ENCODE measurements at places on chromosomes 3 and 15.

DNA sequence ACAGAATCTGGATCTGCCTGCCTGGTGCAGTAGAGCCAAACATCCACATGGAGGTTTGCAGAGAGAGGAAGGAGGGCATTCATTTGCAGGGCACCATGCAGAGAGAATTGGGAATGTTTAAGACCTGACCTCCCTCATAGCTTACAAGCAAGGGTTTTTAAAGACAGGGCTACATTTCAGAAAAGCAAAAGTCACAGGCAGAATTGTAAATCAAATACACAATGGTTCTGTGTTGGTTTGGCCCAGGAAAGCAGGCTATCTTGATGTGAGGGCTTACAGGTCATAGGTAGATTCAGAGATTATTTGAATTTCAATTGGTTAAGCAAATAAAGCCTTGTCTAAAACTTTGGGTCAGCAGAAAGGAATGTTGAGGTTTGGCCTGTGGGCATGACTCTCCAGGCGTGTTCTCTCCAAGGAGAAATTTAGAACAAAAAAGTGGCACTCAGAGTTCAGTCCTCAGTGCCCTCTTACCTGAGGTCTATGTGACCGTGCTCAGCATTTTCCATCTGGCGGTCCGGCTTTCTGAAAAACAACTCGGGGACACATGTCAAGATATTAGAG lies 91.5 kb downstream of the CD47 start:
- no peak for DNase-seq

DNA sequence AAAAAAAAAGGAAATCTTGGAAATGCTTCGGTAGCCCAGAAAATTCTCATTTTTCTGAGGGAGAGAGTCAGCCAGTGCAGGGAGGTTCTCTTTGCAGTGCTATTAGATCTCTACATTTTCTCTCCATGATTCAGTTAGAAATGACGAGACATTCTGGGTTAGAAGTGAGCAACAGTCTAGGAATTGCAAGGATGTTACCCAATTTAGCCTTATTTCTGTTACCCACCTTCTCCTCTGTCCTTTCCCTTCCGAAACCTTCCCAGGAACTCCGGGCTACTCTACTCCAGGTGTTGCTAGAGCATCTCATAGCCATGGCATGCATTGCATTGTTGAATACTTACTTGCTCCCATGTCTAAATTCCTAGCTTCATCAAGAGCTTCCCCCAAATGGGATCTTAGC lies 106.8 kb downstream of the EDEM1 start:
- DNase-seq: no peak

DNA sequence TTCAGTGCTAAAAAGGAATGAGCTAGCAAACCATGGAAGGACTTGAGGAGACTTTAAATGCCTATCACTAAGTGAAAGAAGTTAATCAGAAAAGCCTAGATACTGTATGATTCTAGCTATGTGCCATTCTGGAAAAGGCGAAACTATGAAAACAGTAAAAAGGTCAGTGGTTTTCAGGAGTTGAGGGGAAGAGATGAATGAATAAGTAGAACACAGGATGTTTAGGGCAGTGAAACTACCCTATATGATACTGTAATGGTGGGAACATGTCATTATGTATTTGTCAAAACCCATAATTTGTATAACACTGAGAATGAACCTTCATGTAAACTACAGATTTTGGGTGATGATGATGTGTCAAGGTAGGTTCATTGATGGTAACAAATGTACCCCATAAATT lies 9.6 kb upstream of the CD276 start:
- no peak for DNase-seq

- DNase-seq: no peak
These were observed 180.2 kb downstream of the VPS13C start for GRCh38 chr15:61880084-61880483.

DNA sequence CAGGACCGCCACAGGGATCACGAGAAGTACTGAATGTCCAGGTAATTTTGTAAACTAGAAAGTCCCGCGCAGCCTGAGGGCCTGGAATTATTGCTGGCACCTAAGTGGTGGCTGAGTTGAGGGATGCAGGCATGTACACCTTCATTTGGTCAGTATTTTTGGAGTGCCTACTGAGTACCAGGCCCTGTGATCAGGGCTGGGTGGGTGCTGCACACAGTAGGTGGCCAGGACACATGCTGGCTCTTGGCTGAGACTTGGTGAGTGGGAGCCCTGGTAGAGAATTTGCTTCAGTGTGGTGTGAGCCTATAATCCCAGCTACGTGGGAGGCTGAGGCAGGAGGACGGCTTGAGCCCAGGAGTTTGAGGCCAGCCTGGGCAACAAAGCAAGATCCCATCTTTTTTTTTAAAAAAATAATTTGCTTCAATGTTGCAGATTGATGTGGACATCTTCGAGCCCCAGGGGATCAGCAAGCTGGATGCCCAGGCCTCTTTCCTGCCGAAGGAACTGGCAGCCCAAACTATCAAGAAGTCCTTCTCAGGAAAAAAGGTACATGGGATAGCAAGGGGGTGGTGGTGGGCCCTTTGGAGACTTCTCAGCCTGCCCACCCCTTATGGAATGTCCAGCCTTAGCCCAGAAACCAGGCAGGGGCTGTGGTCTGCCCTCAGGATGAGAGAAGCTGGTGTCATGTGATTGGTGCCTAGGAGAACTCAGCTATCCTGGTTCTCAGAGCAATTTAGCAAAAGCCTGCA lies 2.6 kb downstream of the ITIH1 start:
- no peak for DNase-seq

DNA sequence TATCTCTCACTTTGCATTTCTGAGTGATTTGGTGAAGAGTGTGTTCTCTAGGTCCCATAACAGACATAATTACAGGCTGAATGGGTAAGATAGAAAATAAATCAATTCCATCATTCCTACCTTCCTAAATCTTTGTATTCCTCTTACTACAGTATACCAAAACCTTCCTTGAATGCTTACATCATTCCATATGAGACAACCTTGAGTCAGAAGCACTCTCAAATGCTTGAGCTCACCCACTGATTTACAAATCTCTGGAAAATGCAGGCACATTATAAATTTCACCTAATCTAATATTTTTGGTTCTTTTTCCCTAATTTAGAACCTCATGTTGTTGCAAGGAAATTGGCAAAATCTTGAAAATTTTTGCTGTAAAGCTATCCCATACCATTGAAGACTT lies 239.1 kb downstream of the CBLB start:
- DNase-seq: no peak

DNA sequence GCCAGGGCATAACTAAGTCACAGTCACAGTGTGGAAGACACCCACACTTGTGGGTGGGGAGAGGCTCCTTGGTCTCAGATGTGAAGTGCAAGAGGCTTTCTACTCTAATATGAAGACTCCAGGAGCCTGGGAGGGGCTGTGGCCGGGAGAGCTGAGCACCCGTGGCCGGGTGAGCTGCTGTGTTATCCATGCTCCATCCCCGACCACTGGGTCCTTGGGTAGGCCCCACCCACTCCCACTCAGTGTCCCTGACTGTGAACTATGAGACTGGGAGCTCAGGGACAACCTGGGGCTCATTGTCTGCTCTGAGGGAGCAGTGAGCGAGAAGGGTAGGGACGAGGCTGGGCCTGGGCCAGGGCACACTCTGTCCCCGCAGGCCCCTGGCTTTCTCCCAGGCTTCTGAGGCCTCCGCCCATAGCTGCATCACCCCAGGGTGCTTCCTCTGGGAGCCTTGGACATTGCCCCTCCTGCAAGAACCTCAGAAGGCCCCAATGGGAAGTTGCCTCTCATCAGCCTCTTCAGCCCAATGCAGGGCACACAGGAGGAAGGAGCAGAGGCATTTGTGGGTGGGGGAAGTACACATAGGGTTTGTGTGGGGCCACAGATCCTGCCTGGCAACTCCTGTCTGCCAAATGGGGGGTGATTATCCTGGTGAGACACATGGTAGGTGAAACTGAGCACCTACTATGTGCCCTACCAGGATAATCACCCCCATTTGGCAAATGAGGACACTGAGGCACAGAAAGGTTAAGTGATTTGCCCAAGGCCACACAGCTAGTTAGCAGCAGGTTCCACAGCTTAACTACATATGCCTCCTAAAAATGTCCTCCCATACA lies 2.4 kb downstream of the ANPEP start:
- no peak for DNase-seq

GRCh38 chr3:129614927-129615363 lies 8.5 kb upstream of the PLXND1 start:
- peak; percentile 63 for DNase-seq

DNA sequence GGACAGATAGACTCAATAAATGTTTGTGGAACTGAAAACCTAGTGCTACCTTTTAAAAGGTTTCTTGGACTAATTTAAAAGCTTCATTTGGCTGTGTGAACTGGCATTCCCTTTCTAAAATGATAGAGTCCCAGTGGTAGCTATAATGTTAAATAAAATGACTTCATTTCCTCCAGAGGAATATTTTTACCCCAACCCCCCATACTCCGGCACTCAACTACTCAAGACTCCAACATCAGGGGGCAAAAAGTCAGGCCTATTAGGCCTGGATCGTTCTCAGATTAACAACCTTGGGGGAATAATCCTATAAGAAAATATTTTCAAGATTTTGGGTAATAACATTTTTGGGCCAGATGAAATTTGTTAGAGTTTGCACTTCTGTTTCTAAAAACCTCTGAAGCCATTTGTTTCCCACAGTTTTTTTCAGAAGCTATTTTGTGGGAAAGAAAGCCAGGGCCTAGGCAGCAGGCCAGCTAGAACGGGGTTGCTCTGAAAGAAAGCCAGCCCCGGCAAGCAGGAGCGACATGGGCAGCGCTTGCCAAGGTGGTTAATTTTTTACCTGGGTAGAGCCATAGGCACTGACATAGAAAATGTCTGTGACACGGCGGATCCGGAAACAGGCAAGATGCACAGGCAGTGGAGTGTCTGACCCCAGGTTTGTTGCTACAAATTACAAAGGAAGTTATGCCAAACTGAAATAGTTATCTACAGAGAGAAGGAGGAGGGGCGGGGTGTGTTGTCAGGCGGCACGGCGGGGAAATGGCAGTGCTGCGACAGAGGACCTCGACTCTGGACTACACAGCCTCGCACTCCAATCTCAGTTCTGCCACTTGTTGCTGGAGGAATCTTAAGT lies 84.6 kb downstream of the MAGI1 start:
- DNase-seq: no peak

GRCh38 chr3:12973827-12974226 lies 99.4 kb downstream of the IQSEC1 start:
- no peak for DNase-seq

Data from pons (tissue), 1 donor.